ENCODE measurements at places on chromosomes 7 and 10.

DNA sequence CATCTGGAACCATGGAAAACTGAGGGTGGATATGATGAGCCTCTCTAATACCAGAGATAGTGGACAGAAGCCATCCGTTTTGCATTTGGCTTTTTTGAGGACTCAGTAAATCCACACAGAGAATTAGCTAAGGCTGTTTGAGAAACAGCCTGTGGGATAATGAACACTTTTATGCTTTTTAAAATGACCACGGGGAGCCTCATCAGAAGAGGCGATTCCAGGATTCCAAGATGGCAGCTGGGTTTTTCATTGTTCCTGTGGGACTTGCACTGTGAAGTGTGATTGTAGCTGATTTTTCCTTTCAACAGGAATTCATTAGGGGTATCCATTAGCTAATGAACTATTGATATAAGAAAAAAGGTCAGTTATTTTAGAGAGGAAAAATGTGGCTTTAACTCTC, 353.2 kb downstream of the AUTS2 start:
- no peak for DNase-seq

- DNase-seq: no peak
Measured at GRCh38 chr7:21960922-21961321, 15.2 kb upstream of the CDCA7L start.

DNA sequence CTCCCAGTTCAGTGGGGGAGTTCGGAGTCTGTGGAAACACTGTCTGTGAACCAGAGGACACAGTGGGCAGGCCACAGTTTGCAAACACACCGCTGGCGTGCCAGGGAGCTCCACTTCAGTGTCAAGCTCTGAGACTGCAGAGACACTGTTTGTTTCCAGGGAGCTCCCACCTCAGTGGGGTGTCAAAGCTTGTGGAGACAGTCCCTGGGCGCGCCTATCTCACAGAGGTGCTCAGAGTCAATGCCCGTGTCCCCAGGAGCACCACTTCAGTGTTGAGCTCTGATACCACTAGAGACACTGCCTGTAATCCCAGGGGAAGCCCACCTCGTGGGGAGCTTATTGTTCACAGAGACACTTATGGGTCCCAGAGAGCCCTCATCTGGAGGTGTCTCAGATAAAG, 4.3 kb downstream of the MYO1G start:
- no peak for DNase-seq

DNA sequence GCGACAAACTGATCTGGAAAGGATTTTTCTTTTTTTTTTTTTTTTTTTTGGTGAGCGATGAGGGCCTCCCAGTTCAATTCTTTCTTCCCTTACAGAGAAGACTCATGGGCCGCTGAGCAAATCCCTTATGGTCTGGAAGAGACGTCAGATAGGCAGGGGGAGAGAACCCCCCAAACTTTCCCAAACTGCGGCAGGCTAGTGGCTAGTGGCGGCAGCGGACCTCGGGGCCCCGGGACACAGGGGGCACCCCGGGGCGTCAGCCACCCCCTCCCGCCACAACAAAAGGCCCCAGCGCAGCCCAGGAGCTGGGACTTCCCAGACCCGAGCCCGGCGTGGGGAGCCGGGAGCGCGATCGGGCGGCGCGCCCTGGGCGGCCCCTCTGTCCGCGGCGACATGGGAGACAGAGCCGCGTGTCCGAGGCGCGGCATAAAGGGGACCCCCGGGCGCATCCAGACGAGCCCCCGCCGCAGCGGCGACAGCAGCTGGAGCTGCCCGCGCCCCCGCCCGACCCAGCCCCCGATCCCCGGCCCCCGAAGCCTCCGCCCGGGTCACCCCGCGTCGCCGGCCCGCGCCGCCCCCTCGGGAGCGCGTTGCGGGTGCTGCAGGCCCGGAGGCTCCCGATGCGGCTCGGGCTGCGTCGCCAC, 755 bp downstream of the FAM171A1 start:
- DNase-seq: no peak

DNA sequence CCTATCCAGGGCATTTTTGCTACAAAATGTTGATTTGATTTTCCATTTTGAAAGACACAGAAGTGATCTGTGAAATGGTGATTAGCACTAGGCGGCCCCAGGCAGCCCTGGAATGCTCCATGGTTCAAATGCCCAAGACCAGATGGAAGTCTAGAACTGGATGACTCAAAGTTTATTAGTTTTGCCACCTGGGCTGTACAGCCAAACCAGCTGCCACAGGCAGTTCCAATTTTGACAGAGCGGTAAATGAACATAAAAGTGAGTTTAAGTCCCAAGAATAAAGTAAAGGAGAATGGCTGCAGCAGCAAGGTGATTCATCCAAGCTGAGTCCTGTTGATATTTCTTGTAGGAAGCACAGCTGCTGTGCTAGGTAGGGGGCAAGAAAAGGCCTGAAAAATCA, 180.5 kb downstream of the SUGCT start:
- DNase-seq: no peak

- DNase-seq: no peak
Measured at GRCh38 chr7:79420464-79420863, 33.0 kb downstream of the MAGI2 start.

GRCh38 chr10:28839600-28840007, 162.3 kb downstream of the BAMBI start:
- DNase-seq: no peak

DNA sequence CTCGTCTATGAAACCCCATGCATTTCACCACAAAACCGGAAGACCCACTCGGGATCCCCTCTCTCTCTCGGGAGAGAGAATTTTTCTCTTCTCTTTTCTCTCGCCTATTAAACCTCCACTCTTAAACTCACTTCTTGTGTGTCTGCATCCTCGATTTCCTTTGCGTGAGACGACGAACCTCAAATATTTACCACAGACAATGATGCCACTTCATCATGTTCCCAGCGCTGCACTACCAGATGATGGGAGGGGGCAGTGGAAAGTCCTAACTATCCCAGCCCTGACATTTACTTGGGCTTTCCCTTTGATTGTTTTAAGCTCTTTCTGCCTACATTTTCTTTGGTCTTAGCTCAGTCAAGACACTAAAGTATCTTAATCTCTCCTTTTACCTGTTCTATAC, 906.7 kb downstream of the GRID1 start:
- DNase-seq: no peak

- no peak for DNase-seq
Measured at GRCh38 chr10:53836638-53837037, 964.4 kb downstream of the PCDH15 start.

- no peak for DNase-seq
Measured at GRCh38 chr7:55230014-55230413, 135.1 kb upstream of the LANCL2 start.
